ENCODE measurements at places on chromosomes 7 and 10.

- no peak for DNase-seq
Observed at GRCh38 chr10:60521974-60522405, 132.3 kb upstream of the ANK3 start.

GRCh38 chr10:62651341-62651740 is 153.2 kb upstream of the ADO start:
- no peak for DNase-seq

- DNase-seq = no peak
Observed at GRCh38 chr10:97321032-97321803, 2.1 kb downstream of the FRAT1 start.

DNA sequence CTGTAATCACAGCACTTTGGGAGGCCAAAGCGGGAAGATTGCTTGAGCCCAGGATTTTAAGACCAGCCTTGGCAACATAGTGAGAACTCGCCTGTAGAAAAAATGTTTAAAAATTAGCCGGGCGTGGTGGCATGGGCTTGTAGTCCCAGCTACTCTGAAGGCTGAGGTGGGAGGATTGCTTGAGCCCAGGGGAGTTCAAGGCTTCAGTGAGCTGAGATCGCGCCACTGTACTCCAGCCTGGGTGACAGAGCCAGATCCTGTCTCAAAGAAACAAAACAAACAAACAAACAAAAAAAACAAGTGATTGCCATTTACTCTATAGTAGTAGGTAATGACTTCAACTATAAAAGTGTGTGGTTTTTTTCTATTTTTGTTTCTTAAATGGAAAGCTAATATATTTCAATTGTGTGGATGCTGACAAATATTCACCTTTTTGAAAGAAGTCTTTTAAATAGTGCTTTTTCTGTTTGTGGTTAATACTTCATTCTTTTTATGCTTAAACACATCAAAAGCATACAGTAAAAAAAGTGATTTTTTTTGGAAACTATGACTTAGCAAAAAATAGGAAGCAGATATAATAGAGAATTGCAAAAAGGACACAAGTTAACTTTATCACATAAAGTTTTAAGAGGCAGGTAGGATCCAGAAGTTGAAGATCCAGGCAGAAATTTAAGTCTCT is 48.4 kb downstream of the ZNF277 start:
- no peak for DNase-seq

DNA sequence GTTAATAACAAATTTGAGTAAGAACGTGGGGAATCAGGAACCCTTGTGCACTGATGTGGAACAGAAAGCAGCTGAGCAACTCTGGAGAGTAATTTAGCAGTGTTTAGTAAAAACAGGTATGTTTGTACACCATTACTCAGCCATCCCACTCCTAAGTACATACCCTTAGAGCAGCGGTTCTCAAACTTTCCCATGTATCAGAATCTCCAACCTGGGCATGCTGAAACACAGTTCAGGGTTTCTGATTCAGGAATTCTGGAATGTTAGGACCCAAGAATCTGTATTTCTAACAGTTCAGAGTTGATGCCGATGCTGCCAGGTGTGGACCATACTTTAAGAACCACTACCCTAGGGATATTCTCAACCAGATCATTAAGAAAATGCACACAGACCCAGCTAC is 5.1 kb downstream of the SGMS1 start:
- DNase-seq = no peak

- no peak for DNase-seq
Observed at GRCh38 chr10:75553550-75553949, 122.1 kb downstream of the LRMDA start.

GRCh38 chr10:7458556-7458955 is 47.7 kb upstream of the SFMBT2 start:
- no peak for DNase-seq

- peak; percentile 75 for DNase-seq
Observed at GRCh38 chr7:28686418-28686800, 271.7 kb downstream of the TRIL start.

DNA sequence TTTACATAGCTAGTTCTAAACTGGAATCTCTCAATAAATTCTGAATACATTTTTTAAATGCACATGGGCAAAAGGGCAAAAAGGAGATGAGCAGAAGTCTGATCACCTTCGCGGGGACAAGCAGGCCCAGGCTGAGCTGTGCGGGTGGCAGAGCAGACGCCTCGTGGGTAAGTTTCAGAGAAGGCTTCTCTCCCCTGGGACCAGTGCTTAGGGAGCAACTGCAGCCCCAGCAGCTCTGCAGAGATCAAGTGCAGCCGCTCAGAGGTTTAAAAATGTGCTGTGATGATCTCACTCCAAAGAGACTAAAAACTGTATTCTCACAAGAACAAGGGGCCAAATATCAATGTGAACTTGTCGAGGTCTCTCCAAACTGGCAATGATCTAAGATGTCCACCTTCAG is 264.3 kb upstream of the RNF32 start:
- no peak for DNase-seq

- DNase-seq = no peak
Observed at GRCh38 chr7:118525020-118525419, 300.5 kb downstream of the ANKRD7 start.

DNA sequence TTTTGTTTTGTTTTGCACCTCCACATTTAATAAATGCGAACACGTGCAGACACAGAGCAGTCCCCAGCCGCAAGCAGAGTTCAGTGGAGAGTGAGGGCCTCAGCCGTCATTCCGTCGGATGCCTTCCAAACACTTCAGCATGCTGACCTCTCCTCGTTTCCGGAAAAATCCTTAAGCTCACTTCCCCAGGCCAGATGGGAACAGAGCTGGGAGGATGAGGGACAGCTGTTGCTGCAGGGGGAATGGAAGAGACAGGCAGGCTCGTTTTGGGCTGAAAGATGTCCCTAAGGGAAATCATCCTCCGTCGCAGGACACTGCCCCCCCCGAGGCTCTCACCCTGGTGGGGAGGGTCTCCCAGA is 17.2 kb upstream of the FGFR2 start:
- DNase-seq = no peak

DNA sequence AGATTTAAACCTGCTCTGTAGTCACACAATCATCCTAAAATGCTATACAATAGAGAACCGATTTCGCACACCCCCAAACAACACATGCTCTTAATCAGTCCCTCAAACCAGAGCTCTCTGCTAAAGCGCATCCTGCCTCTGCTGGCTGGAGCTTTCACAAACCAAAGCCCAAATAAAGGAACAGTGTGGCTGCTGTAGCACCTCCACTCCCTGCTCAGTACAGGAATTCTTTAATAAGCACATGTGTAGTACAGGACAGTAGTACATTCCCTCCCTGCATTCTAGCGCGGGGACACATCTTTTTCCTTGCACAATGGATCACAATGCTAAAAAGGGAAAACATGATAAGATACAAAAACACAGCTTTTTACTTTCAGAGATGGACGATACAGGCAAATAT is 684.6 kb downstream of the MAGI2 start:
- no peak for DNase-seq

GRCh38 chr10:45023426-45023825 is 22.7 kb downstream of the ZNF22 start:
- no peak for DNase-seq

DNA sequence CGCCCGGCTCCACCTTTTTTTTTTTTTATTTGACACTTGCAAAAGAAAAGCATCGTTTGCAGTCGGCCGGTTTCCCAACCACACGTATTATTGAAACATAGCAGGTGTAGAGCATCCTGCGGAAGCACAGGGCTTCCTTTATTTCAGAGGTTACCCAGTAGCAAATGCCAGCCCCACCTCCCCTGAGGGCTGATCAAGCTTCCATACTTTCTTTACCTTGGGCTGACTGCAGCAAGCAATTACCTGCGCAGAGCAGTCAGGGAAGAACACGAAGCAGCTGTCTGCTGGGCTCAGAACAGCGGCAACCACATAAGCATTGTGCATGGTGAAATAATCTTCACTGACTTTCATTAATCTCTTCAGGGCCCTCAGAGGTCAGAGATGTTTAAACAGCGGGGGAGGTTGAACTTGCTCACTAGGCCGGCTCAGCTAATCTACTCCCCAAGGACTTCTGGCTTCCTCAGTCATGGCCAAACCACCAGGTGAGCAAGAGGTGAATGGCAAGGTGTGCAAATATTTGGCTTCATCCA is 784.7 kb upstream of the AUTS2 start:
- DNase-seq = no peak

GRCh38 chr10:129760003-129760315 is 204.1 kb downstream of the EBF3 start:
- no peak for DNase-seq

DNA sequence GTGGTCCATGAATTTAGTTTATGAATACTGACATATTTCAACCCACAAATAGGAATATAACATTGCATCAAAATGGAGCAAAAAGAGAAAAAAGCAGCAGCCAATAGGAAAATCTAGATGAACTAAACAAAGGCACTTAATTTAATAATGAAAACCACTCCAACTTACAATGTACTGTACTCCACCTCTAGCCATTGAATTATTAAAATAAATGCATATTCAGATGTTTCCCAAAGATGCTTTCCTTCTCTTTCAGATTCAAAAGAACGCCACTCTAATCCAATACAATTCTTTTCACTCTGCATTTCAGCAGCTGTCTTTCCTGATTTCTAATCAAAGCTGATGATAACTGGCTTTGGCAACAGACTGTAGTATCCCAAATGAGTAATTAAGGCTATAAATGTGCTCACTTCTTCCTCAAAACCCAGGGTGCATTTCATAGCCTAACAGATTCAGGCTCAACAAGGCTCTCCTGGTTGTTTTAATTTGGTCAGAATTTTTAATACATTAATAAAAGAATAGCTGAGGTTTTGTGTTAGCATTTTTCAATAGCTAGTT is 577.1 kb downstream of the PARD3 start:
- DNase-seq = no peak

- no peak for DNase-seq
Observed at GRCh38 chr7:17934094-17934493, 6.2 kb downstream of the SNX13 start.

- DNase-seq = no peak
Observed at GRCh38 chr10:10629512-10629911, 388.2 kb upstream of the CELF2 start.

DNA sequence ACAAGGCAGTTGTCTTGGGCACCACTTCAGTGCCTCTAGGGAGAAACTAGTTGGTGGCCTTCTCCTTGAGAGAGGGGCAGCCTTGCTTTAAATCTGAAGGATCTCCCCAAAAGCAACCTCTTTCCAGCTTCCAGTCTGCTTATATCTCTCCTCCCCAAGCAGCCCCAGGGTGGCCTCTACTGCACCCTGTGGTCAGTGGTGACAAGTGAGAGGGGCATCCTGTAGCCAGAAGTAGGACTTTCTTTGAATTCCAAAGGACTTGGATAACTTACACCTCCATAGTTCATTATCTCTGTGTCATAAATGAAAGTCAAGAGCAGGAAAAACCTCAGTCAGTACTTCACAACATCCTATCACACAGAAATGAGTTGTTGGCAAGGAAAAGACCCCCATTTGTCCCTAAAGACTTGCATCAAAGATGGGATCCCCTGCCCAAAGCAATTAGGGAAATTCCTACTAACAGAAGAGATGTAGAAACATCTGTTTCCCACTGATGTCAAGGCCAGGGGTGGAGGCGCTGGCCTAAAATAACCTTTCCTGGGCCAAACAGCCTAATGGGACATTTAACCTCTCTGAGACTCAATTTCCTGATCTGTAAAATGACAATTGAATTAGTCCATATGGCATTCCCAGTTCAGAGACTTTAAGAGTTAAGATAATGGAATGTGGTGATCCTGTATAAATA is 44.0 kb upstream of the ANKRD1 start:
- DNase-seq = no peak

- no peak for DNase-seq
Observed at GRCh38 chr7:81416659-81417058, 353.2 kb downstream of the HGF start.

GRCh38 chr10:86392723-86393094 is 26.1 kb upstream of the GRID1 start:
- no peak for DNase-seq

- DNase-seq = no peak
Observed at GRCh38 chr7:117137868-117138267, 184.6 kb downstream of the ST7 start.

DNA sequence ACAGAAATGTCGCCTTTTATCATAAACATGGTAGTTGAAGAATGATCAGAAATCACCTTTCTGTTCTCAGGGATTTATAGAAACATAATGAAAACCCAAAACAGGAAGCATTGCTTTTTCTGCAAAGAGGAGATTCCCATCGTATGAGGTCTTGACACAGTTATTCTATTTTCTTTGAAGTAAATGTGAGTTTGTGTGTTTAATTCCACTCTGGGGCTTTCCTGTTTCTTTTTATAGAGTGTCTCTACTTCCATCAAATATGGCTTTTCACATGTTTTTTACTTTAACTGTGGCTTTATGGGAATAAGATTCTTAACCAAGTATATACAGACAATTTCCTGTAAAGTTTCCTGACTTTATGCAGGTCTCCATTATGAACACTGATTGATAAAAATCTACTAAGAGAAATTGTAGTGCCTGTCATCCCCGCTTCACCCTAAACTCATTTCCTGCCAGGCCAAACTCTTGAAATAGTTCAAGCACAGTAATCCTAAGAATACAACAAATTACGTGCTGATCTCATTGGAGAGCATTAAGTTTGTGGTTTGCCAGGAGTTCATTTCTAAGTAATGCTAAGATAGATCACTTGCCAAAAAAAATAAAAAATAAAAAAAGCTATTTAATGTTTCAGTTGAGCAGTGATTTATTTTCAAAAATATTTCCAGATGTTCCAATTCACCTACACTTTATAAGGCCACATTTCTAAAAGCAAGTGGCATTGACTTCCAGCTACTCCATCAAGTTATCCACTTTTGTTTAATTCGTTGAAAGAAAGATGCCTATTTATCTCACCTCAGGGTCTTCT is 52.2 kb upstream of the SEC61G start:
- DNase-seq = no peak

GRCh38 chr7:99080679-99081078 is 63.2 kb downstream of the SMURF1 start:
- no peak for DNase-seq

DNA sequence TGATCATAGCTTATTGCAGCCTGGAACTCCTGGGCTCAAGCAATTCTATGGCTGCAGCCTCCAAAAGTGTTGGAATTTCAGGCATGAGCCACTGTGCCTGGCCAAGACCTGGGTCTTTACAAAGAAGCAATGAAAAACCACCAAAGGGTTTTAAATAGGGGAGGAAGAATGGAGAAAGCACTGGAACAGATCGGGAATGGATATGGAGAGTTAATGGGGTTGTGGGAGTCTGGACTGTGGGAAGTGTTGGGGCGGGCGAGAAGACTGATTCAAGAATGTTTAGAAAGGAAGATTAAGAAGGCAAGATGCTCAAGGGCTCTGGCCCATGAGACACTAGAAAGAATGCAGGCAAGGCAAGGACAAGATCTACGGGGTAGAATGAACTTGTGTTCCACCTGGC is 98.5 kb downstream of the CARD11 start:
- no peak for DNase-seq
